ENCODE measurements at places on chromosomes 11 and 22. TPM values are rescaled to one million over a fixed set of nuclear protein-coding genes. Genes with fewer than 3 reads are reported as not detected.

The ETS1 gene
- total RNA-seq: 56.3 TPM

The OR10A5 gene
- not detected for total RNA-seq

The KDELR3 gene
- total RNA-seq: 166 TPM

The PLAAT5 gene
- total RNA-seq: not detected

The C11orf42 gene
- not detected for total RNA-seq

The RBMXL2 gene
- total RNA-seq: not detected

The ARHGAP32 gene
- total RNA-seq: 11.7 TPM

The CDC42BPG gene
- 0.13 TPM for total RNA-seq

The IL10RA gene
- not detected for total RNA-seq

The GUCY1A2 gene
- total RNA-seq: 0.10 TPM

The PDE2A gene
- 5.2 TPM for total RNA-seq

The CSNK2A3 gene
- 1.7 TPM for total RNA-seq

The GAL3ST3 gene
- total RNA-seq: 0.13 TPM

The HOATZ gene
- not detected for total RNA-seq

The DMC1 gene
- 0.56 TPM for total RNA-seq

The HIPK3 gene
- total RNA-seq: 86.8 TPM

The ENTHD1 gene
- not detected for total RNA-seq

The CELF1 gene
- 97.9 TPM for total RNA-seq

All from smooth muscle cell of the pulmonary artery (primary cell).